ENCODE measurements at places on chromosomes 16 and 17.

DNA sequence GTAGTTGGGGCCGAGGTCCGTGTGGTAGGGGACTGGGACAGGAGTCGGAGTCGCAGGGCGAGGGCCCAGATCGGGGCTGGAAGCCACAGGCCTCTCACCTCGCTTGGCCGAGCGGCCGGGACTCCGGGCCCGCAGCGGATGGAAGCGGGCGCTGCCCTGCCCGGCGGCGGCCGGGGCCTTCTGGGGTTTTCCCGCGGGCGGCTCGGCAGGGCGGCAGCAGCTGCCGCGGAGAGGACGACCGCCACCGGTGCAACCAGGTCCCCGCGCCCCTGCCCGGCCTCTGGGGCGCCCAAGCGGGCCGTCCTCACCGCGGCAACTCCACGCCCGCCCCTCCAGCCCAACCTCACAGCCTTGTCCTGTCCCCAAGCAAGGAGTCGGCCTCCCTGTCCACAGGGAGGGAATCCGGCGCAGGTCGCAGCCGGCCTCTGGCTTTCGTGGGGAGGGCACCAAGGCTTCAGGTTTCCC lies 15.6 kb upstream of the UTP6 start:
- DNase-seq, result no peak

- DNase-seq, result peak; percentile 73
Measured at GRCh38 chr16:29849505-29849904, 13.5 kb downstream of the CDIPT start.

- no peak for DNase-seq
Measured at GRCh38 chr16:84909476-84910085, 89.8 kb downstream of the CRISPLD2 start.

GRCh38 chr16:88939972-88940861 lies 36.8 kb downstream of the CBFA2T3 start:
- no peak for DNase-seq

- no peak for DNase-seq
Measured at GRCh38 chr16:22945361-22945760, 131.4 kb downstream of the HS3ST2 start.

- no peak for DNase-seq
Measured at GRCh38 chr16:53541326-53541725, 38.3 kb upstream of the AKTIP start.

GRCh38 chr16:56971768-56972043 lies 10.0 kb downstream of the CETP start:
- DNase-seq, result no peak

DNA sequence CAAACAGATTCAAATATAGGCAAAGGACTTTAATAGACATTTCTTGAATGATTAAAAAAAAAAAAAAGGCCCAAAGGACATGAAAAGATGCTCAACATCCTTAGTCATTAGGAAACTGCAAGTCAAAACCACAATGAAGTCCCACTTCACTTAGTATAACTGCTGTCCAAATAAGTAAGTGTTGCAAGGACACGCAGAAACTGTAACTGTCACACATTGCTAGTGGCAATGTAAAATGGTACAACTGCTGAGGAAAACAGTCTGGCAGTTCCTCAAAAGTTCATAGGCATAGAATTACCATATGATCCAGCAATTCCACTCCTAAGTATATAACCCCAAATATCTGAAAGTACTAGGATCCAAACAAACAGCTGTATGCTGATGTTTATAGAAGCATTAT lies 112.7 kb downstream of the BRIP1 start:
- DNase-seq, result no peak

GRCh38 chr16:414395-415169 lies 10.9 kb upstream of the RAB11FIP3 start:
- DNase-seq, result peak; percentile 46

Data from ELF-1 (cell line).